ENCODE measurements at places on chromosomes 16 and 17. TPM values are rescaled to one million over a fixed set of nuclear protein-coding genes. Genes with fewer than 3 reads are reported as not detected.

DNA sequence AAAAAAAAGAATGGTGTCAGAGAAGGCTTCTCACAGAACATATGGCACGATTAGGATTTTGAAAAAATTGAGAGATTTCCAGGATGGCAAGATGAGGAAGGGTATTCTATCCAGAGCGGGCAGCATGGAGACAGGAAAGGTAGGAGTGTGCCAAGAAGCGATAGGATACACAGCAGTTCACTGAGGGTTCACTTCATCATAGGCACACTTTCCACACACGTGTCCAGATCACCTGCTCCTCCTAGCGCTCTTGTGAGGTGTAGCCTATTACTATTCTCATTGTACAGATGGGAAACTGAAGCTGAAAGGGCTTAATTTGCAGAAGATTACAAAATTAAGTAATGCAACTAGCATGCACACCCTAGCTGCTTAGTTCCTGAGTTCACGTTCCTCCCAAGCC is 6.2 kb upstream of the ELAC2 start:
- DNase-seq = no peak

The ATPAF2 gene
- 17.7 TPM for total RNA-seq

GRCh38 chr16:3036726-3037315 is at the start of gene BICDL2:
Gene BICDL2, minus strand, starts transcription at chr16:3036944. Its CDS starts 1,448 bp downstream, at chr16:3035496.
- DNase-seq = no peak

DNA sequence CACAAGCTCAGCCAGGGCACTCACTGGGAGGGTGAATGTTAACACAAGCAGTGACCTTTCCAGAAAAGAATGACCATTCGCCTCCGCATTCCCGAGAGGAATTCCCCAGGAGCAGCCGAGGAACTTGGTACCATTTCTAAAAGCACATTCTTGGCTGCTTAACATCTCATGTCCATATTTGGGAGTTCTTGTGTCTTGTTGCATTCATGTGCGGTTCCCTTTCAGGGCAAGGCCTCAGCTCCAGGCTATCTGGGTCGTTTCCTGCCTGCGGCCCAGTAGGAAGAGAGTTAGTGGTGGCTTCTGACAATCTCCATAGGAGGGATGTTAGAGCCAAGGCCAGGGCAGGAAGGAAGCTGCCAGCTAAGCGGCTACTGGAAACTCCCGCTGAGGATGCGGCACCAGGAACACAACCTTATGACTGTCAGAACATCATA is 27.8 kb upstream of the MEAK7 start:
- peak; percentile 35 for DNase-seq

The CA7 gene
- 1.9 TPM for total RNA-seq

- no peak for DNase-seq
These were observed 7.5 kb upstream of the HSD3B7 start for GRCh38 chr16:30977502-30977901.

DNA sequence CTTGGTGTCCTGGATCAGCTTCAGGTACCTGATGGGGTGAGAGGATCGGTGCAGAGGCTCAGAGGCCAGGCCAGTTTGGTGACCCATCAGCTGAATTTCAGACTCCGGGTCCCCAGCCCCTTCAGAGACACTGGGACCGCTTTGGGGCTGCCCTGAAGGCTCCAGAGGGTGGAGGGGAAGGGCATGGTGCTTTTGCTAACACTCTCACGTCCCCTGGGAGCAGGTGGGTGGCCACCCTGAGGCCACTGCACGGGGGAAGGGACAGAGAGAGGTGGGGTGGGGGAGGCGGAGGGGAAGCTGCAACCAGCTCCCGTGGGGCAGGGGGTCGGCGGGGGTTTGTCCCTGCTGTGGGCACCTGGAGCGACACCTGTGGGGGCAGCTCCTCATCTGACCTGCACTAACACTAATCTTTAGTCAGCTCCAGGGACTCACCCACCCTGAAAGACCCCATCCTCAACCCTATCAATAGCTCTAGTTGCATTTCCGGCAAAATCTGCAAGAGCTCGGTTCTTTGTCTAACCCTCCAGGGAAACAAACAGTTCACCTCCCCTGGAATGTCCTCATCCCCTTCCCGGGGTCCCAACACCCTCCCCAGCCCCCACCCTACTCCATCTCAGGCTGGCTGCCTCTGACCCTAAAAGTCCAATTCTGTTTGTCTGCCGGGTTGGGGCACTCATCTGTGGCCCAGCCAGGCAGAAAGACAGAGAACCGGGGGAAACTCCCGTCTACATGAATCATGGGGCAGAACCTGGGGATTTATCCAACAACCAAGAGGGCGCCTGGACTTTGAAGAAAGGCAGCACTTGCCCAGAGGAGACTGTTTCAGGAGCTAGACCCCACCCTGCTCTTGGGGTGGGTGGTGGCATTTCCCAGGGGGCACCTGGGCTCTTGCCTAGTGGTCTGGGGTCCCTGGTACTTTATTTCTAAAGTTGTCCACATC is 91.9 kb upstream of the CBX4 start:
- DNase-seq = no peak

The DPEP3 gene
- 49.9 TPM for total RNA-seq

GRCh38 chr16:30040221-30040620 is 9.2 kb upstream of the TLCD3B start:
- DNase-seq = no peak

DNA sequence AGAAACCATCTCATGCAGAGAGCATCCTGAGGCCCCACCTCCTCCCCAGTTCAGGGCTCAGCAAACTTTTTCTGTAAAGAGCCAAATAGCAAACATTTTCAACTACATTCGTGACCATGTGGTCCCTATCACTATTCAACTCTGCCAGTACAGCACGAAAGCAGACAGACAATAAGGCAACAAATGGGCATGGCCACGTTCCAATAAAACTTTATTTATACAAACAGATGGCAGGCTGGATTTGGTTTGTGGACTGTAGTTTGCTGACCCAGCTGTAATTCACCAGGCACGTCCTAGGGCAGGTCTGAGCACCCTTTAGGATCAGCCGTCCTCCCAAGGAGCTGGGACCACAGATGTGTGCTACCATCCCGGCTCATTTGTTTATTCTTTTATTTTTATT is 27.1 kb upstream of the GPRC5C start:
- no peak for DNase-seq
